ENCODE measurements at places on chromosomes 2 and 18.

- DNase-seq, result no peak
These were observed 17.5 kb upstream of the CEP192 start for GRCh38 chr18:12973562-12974213.

DNA sequence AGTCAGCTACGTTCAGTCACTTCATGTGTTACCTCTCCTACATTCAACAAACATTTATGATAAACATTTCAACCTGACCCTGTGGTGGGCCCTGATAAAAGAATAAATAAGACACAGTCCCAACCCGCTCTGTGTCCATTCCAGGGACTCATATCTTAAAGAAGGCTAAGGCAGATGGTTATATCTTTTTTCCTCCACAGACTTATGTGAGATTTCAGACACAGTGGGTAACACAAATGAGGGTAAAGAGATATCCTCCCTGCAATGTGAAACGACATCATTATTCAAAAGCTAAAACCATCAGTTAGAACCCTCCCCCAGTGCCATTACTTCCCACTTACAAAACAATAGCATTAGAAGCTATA, 11.1 kb upstream of the HNRNPLL start:
- no peak for DNase-seq

- no peak for DNase-seq
These were observed 96.8 kb downstream of the VSNL1 start for GRCh38 chr2:17637131-17637906.

DNA sequence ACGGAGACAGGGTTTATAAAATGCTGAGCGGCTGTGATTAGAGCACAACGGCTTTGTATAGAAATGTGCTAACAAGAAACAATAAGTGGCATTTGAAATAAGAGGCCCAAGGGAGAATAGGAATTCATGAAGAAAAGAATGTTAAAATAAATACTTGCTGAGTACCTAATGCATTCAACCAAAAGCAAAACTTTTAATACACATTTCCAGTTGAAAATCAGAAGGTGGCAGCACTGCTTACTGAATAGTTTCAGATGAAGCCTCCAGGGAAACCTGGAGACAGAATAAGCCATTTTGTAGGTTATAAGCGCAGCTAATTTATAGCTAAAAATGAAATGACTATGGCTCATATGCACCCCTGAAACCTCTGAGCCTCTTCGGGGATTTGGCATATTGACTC, 286.6 kb downstream of the DPP10 start:
- no peak for DNase-seq

- DNase-seq, result no peak
These were observed 34.2 kb downstream of the B4GALT6 start for GRCh38 chr18:31649978-31650719.

DNA sequence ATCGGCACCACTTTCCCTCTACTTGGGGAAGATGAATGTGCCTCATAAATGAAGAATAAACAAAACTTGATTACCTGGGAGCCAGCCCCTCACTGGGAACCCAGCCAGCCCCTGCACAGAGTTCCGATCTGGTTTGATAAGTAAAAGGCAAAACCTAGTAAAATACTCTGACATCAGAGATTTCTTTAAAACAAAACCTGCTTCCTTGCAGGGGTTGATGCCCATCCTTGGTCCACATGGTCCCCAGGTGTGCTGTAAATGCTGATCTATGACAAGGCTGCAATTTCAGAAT, 218.8 kb upstream of the APCDD1 start:
- no peak for DNase-seq

- DNase-seq, result no peak
These were observed 158.7 kb downstream of the HAUS1 start for GRCh38 chr18:46262856-46263255.

- no peak for DNase-seq
These were observed 38.8 kb upstream of the CAVIN2 start for GRCh38 chr2:191885650-191886049.

- no peak for DNase-seq
These were observed 166.8 kb downstream of the CAMKMT start for GRCh38 chr2:44528595-44528994.

- DNase-seq, result no peak
These were observed 41.1 kb upstream of the FAHD2A start for GRCh38 chr2:95361216-95361980.

DNA sequence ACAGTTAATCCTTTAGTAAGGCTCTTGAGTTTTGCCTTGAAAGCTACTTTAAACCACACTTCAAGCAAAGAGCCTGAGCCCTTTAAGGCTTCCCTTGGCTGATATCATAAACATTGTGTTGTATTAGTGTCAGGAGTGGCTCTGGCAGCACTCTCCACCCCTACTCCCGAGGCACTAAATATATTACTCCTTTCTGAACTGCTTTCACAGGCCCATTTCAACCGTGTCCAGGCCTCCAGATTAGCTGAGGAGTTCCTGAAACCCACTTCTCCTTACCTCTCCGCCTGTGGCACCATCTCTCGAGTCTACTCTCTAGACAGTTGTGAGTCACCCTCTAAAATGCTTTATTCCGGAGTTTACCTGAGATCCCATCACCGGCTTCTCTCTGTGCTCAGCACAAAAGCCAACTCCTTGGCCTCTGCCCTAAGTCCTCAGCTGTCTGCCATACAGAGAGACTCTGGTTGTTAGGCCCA, 14.4 kb upstream of the STON1 start:
- no peak for DNase-seq

GRCh38 chr2:227473806-227474205, 1.9 kb downstream of the AGFG1 start:
- DNase-seq, result no peak

- no peak for DNase-seq
These were observed 88.9 kb upstream of the CRIM1 start for GRCh38 chr2:36266536-36267121.

- no peak for DNase-seq
These were observed 19.2 kb downstream of the GKN1 start for GRCh38 chr2:68993660-68994059.

GRCh38 chr2:163571423-163572102, 164.2 kb downstream of the FIGN start:
- no peak for DNase-seq

DNA sequence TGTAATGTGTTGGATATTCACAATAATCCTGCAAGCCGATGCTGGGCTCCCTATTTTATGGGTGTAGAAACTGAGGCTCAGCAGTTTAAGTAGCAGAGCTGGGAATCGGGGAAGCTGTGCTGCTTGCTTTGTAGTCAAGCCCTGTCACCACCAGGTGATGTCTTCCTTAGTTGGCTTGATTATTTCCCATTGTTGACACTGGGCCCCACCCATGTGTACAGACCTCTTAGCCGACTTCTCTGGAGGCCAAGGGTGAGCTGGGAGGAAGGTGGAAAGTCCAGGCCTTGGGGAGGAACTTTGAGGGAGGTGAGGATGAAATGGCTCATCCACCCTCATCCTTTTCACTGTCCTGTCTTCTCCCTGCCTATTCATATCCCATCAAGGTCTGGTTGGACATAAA, 60.0 kb downstream of the CAPN13 start:
- no peak for DNase-seq

DNA sequence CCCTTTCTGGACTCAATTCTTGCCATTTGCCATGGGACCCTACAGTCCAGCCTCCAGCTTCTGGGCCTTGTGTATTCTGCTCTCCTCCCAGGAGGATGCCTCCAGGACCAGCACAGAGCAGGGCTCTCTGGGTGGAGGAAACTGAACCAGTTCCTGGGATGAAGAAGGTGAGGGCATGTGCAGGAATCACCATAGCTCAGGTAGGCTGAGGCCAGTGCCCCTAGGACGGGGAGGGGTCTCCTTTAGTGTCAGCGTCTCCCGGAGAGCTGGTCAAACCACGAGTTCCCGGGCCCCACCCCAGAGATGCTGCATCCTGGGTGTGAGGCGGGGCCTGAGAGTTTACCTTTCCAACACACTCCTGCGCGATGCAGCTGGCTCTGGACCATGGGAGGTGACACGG, 5.8 kb upstream of the PRELID3A start:
- no peak for DNase-seq

GRCh38 chr2:122145856-122146255, 390.4 kb downstream of the TSN start:
- no peak for DNase-seq

GRCh38 chr18:6775702-6776101, 46.2 kb downstream of the ARHGAP28 start:
- DNase-seq, result no peak

- no peak for DNase-seq
These were observed 4.6 kb downstream of the MLPH start for GRCh38 chr2:237491515-237492118.

DNA sequence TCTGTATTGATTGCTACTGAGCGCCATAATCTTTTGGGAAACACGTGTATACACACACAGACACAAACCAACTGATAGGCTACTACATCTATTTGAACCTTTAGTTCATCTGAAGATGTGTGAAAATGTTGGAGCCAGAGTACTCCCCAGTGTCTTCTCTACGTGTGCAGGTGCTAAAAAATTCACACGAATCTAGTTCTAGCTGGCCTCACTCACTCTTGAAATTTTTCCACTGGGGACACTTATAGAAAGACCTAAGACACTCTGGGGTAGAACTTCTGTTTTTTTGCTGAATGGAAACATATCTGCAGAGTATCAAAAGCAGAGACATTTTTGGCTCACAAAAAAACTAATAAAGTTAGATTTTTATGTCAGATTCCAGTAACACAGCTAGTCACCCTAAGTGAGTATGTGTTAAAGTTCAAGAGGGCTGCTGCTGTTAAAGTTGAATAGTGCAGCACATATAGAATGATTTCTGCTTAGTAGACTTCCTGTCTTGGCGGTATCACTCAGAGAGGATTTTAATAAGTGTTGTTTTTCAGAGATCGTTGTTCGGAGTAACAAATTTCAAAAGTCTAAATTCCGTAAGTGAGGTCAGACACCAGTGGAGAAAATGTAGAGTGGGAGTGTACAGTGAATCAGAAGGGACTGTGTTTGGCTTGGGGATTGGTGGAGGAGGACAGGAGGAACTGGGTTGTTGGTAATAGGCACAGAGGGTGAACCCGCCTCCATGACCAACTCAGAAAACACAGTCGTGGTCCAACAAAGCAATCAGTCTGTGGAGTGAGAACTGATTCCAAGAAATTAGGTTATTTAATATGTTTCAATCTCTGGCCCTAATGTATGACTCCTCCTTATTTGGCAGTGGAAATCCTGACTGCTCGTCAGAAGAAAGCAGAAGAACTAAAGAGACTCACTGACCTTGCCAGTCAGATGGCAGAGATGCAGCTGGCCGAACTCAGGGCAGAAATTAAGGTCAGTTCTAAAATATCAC, 43.1 kb downstream of the KCTD18 start:
- DNase-seq, result no peak

DNA sequence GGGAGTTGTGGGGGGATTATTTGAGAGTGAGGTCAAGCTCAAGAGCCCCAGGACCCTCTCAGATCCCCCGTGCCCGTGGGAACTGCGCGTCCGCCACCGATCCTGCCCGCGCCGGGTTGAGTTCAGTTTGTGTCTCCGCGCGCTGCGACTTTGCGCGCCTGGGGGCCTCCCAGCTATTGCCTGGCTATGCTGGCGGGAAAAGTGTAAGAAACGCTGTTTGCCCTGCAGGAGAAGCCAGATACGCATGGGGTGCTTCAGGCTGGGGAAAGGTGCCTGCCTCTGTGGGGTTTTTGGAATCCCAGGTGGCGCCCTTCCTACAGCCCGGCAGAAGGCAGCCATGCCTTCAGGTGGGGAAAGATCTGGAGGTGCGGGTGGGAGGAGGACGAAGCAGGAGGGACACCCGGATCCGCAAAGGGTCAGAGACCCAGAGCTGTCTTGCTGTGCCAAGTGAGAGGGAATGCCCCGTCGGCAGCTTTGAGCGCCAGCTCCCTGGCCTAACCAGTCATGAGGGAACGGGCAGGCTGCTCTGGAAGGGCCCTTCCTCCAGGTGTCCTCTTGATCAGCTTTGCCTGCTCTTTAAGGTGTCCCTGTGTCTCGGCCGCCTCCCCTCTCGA, 22.5 kb downstream of the TEX44 start:
- DNase-seq, result no peak

- no peak for DNase-seq
These were observed 187.1 kb downstream of the ZNF407 start for GRCh38 chr18:74784752-74785151.

- no peak for DNase-seq
These were observed 19.5 kb upstream of the ID2 start for GRCh38 chr2:8662239-8662879.

DNA sequence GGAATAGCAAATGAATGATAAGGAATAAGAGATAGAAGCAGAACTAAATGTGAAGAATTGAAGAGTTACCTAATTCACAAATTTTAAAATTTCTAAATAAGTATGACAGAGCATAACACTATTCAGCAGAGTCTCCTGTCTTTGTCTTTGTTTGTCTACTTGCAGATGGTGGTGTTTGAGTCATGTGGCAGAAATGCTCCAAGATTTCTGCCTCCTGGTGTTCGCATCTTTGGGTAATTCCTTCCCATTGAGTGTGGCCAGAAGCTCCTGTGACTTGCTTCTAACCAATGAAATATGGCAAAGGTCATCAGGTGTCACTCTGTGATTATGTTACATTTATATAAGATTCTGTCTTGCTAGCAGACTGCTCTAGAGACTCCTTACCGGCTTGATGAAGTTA, 45.6 kb upstream of the GALNT3 start:
- no peak for DNase-seq

- no peak for DNase-seq
These were observed 658.6 kb upstream of the FANCL start for GRCh38 chr2:58899692-58900091.

GRCh38 chr2:232667989-232668583, 29.0 kb upstream of the GIGYF2 start:
- no peak for DNase-seq

- DNase-seq, result no peak
These were observed 79.3 kb downstream of the ABI2 start for GRCh38 chr2:203407496-203407895.

- no peak for DNase-seq
These were observed 6.0 kb downstream of the ZNF516 start for GRCh38 chr18:76489081-76489480.

GRCh38 chr2:149885468-149885867, 297.9 kb upstream of the MMADHC start:
- no peak for DNase-seq

- no peak for DNase-seq
These were observed 76.1 kb upstream of the RNU4ATAC start for GRCh38 chr2:121454549-121455090.

DNA sequence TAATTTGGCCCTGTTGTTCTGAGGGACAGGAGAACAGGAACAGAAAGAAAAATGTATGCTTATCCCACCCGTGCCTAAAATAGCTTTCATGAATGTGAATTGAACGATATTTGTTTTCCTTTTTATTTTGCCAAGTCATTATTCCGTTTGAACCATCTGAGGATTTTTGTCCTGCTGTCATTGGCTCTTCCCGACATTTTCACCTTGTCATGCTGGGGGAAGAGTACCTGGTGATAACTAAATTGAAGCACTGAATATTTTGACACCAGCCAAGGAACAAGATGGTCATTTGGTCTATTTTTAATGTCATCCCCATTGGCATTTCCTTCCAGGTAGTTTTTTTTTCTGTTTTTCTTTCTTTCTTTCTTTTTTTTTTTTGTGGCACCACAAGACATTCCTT, 204.1 kb downstream of the DCC start:
- no peak for DNase-seq
